ENCODE measurements at places on chromosomes 13 and 19. TPM values are rescaled to one million over a fixed set of nuclear protein-coding genes. Genes with fewer than 3 reads are reported as not detected.

ZNF415 gene
- polyA plus RNA-seq: 27.9 TPM

DNA sequence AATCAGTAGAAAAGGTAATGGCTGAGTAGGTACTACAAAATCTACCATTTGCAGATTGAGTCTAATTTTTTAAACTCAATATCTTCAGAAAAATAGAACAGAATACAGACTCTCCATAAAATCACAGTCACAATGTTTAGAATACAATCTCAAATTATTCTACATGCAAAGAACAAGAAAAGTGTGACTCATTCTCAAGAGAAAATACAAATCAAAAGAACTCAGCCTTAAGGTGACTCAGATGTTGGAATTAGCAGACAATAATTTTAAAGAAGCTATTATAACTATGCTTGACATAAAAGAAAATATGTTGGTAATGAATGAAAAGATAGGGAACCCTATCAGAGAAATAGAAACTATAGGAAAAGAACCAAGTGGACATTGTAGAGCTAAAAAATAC, 78.9 kb downstream of the RXFP2 start:
- DNase-seq: no peak

LILRA5 gene
- 0.38 TPM for polyA plus RNA-seq

GRCh38 chr19:35977446-35978222, 17.4 kb upstream of the SDHAF1 start:
- DNase-seq: no peak

CYP2A7 gene
- polyA plus RNA-seq: 0.27 TPM

DNA sequence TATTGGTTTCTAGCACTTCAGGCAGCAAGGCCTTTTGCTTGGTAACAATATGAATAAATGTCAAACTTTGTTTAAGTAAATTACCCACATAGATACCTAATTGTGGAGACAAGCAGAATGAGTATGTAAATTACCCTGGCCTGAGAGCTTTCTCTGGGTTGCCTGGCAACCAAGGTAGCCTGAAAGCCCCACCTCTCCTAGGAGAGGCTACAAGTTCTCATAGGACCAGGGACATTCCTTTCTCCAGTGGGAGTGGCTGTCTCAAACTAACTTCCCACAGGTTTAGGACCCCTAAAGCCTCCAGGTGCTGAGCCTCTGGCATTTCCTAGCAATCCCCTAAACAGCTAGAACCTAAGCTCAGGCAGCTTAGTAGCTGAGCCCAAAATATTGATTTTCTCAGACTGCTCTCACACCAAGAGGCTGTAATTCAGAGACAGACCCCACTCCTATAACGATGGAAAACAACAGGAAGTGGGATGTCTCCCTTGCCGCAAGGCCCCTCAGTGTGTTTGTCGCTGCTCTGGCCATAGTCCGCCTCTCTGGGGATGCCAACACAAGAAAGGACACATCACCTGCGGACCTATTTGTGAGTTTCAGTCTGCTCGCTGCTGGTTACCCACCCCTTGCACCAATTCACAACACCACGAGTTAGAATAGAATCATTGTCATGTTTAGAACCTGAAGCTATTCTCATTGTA, 207.3 kb downstream of the DLEU7 start:
- DNase-seq: peak; percentile 29

SLITRK6 gene
- polyA plus RNA-seq: 4.3 TPM

DNA sequence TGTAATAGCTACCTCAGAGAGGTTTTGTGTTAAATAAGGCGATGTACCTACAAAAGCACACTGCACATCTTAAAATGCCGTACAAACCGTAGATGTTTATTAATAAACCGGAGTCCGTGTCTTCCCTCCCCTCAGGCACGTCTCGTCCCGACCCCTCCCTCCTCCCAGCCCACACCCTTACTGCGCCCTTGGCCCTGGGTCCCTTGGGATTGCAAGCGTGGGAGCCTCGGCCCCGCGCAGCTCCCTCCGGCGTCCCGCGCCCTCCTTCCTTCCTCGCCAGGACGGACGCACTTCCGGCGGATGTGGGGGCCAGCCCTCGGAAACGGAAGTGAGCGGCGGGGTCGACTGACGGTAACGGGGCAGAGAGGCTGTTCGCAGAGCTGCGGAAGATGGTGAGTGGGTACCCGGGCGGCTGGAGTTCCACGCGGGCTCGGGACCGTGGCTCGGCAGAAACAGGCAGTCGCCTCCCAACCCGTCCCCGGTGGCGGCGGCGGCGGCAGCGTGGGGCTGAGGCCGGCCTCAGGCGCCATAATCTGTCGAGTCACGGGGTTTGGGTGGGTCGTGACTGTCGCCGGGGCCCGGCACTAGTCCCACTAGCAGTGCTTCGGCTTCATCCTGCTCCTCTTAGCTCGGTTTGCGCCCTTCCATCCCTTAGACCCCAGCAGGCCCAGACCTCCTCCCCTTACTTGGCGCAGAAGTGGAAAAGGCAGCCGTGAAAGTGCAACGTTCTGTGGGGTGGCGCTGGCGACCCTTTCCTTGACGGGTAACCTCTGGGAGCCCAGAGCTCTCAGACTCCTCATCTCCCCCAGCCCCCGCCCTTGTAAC, at the start of gene POMP:
TSS of gene POMP (plus strand) at position 335 of the 825 bp plus-strand sequence. CDS start at position 390, 55 bp downstream.
- peak; percentile 92 for DNase-seq

DNA sequence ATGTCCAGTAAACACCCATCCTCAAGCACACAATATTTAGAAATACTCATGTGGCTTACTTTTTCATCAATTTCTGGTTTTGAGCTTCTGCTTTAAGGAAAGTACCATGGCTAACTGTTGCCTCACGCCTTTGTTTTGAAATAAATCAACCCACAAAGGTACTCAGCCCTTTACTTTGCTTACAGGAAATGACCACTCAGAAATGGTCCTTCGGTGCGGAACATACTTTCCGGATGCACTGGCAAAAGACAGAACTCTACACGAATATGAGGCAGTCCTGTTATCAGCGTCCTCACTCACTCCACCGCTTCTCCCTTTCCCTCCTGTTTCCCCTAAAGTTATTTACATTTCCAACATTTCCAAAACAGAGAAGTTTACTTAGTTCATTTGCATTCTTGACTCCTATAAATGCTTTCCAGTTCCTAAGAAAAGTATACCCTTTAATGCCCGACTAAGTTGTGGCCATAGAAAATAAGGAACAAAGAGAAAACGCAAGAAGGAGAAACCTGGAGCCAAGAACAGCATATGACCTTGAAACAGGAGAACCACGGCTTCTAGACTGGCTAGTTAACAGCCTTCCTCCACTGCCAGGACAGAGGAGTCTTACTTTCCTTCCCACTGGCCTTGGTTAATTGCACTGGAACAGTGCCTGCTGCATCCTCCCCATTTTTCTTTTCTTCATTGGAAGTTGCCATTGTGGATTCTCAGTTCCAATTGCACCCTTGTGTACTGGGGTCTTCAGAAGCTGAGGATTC, 10.6 kb downstream of the FPR2 start:
- DNase-seq: no peak

PBX4 gene
- polyA plus RNA-seq: 7.6 TPM

ZNF544 gene
- 44.4 TPM for polyA plus RNA-seq

DNA sequence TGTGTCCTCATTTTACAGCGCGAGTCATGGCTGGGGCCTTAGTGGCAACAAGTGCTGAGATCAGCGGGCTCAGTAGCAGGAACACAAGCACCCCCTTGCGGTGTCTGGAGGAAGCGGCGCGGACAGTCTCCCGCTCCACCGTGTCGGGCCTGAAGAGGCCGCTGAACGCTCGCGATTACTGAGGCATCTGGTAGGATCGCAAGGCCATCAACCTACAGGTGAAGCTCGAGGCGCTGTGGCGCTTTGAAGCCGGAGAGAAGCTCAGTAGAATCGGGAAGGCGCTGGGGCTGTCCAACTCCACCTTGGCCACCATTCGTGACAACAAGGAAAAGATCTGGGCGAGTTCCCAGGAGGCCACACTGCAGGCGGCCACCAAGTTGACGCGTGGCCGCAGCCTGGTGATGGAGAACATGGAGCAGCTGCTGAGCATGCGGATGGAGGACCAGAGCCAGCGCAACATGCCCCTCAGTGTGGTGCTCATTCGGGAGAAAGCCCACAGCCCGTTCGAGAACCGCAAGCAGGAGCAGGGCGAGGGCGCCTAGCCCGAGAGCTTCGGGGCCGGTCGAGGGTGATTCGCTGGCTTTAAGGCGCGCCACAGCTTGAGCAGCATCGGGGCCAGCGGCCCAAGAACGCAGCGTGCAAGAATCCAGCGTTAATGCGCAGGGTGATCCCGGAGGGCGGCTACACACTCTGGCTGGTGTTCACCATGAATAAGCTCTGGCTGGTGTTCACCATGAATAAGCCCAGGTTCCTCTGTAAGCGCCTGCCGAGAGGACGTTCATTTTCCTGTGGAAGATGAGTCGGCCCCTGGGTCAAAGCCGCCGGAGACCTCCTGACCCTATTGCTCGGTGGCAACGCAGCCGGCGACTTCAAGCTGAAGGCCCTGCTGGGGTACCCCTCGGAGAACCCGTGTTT, 8.3 kb upstream of the MZF1 start:
- peak; percentile 79 for DNase-seq

PLEKHJ1 gene
- polyA plus RNA-seq: 73.7 TPM

NLRP4 gene
- polyA plus RNA-seq: not detected

DNA sequence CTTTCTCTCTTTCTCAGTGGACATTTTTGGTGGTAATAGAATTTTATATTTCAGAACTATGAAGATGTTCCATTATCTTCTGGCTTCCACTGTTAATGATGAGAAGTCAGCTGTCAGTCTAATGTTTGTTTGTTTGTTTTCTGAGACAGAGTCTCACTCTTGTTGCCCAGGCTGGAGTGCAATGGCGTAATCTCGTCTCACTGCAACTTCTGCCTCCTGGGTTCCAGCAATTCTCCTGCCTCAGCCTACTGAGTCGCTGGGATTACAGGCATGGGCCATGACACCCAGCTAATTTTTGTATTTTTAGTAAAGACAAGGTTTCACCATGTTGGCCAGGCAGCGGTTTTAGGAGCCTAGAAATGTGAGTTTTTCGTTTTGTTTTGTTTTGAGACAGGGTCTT, 4.7 kb downstream of the ZNF317 start:
- no peak for DNase-seq

DNA sequence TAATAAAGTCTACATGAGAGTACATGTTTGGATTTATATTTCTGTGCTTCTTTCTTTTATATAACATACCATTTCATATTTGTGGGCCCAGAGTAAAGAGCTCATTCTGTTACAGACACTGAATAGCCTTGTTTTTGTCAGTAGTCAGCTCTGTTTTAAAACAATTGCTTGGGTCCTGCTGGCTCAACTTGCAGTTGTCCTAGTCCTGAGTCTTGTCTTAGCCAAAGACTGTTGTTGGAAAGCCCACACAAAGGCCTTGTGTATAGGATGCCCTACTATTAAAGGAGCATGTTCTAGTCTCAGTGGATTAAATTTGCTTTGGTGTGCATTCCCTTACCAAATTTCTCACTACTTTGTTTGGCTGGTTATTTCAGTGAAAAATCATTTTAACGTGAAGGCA, 3.8 kb upstream of the KCNRG start:
- no peak for DNase-seq

DNA sequence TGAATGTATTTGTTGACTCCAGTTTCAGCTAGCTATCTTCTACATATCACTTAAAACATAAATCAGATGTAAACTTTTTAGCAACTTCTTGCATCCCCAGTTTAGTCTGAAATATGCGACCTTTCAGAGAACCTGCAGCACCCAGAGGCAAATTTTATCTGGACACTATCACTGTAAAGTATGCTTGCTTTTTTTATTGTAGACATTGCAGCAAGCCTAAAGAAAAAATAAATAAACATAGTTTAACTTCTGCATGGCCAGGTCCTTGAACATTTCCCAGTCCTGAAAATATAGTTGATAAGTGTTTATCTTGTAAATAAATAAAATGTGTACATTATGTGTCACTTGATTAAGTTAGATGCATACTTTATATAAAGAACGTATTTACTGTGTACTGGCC, 1829.4 kb downstream of the PCDH9 start:
- no peak for DNase-seq

CCDC8 gene
- 50.7 TPM for polyA plus RNA-seq

- no peak for DNase-seq
Measured at GRCh38 chr13:44756276-44756810, 180.2 kb upstream of the TSC22D1 start.

- no peak for DNase-seq
Measured at GRCh38 chr19:3778104-3778867, 6.3 kb upstream of the RAX2 start.

DNA sequence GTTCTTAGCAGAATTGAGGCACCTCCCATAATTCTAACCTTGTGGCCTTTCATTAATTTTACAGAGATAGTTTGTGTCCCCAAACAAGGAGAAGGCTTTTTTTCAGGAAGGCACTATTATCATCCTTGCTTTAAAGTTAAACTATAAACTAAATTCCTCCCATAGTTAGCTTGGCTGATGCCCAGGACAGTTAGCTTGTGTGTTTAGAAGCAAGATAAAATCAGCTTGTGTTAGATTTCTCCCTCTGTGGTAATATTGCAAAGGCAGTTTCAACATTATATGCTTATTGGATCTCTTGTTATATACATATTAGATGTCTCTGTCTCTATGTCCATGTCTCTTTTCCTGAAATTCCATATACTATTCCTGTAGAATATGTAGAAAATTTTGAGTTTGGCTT, 342.7 kb downstream of the TBC1D4 start:
- DNase-seq: no peak

KCNN1 gene
- 5.1 TPM for polyA plus RNA-seq

PCDH9 gene
- polyA plus RNA-seq: 13.7 TPM

DNA sequence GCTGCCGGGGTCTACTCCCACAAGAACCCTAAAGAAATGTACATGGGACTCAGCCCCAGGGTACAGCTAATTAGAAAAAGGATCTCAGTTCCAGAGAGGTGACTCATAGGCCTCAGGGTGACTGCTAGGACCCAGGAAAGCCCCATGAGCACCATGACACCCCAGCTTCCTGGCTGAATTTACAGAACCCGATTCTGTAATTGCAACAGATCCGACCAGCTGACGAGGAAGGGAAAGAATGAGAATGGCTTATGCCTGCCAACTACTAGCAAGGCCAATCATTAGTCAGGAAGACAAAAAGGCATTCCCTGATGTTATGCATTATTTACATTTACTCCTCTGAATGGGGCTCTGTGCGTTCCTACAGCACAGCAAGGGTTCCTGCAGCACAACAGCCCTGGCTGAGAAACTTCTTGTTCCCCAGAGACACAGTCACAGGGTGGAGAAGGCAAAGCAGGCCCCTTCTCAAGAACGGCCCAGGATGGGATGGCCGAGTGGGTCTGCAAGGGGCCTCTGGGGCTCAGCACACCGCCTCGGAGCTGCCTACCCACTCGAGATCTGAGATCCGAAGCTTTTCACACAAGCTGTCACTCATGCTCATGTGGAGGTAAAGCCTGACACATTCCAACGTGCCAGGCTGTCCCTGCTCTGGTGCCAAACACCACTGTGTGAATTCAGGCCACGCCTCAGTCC, 27.2 kb downstream of the PBX4 start:
- DNase-seq: no peak

Data from renal pelvis (tissue), 12 donors.